ENCODE measurements at places on chromosomes 3 and 15.

- DNase-seq: no peak
These were observed 102.3 kb upstream of the GBE1 start for GRCh38 chr3:81863756-81864155.

DNA sequence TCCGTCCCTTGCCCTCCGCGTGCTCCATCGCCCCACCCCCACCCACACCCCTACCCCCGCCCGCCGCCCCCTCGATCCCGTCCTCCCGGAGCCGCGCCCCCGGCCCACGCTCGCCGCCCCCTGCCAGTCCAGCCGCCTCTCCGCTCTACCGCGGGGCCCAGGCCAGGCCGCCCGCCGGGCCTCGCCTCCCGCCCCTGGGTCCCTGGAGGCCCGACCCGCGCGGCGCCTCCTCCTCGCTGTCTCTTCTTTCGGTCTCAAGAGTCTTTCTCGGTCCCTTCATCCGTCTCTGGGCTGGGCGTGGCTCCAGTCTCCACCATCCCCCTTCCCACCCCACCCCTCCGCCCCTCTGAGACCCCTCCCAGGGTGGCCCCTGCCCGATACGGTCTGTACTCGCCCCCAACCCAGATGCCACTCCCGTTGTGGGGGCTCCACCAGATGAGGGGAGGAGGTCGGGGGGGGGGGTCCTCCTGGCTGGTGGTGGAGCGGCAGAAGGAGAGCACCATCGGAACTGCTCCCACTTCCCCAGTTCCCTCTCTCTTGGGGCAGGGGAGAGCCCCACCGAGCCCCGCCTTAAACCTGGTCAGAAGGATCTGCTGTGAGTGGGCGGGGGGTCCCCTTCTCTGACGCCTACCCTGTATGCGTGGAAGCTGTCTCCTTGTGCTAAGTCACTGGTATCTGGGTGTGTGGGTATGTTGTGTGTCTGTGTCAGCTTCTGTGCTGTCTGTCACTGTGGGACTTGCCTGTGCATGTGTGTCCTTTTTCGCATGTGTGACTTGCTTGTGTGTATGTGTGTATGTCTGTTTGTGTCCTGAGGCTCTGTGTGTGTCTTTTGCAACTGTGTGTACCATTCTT lies 1.0 kb downstream of the PRKCD start:
- no peak for DNase-seq

DNA sequence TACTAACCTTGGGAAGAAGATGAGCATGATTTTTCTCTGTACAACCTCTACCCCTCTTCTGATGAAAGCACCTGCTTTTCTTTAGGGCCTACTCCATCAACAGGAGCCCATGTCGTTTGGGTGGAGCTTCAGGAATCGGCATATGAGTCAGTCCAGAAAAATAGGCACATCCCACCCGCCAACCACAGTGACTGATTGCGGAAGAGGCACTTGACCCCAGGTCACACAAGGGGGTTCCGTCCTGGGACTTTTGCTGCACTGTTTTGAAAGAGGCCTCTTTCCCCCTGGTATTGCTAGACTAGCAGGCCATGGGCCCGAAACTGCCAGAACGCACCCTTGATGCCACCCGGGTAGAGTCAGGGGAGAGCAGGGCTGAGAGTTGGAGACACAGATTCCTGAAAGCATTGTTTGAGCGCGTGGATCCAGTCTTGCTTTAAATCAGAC lies 19.3 kb upstream of the NRROS start:
- DNase-seq: no peak

DNA sequence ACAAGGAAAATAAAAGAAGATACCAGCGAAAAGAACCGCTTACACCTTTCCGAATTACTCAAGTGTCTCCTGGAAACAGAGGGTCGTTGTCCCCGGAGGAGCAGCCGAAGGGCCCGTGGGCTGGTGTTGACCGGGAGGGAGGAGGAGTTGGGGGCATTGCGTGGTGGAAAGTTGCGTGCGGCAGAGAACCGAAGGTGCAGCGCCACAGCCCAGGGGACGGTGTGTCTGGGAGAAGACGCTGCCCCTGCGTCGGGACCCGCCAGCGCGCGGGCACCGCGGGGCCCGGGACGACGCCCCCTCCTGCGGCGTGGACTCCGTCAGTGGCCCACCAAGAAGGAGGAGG lies 325 bp downstream of the ALCAM start:
- DNase-seq: peak; percentile 48

- no peak for DNase-seq
These were observed 33.5 kb downstream of the ABCC5 start for GRCh38 chr3:183984127-183984740.

GRCh38 chr15:69412274-69412673 lies 1.9 kb upstream of the KIF23 start:
- DNase-seq: no peak

GRCh38 chr15:90336705-90337141 lies 15.4 kb upstream of the ZNF774 start:
- peak; percentile 78 for DNase-seq

DNA sequence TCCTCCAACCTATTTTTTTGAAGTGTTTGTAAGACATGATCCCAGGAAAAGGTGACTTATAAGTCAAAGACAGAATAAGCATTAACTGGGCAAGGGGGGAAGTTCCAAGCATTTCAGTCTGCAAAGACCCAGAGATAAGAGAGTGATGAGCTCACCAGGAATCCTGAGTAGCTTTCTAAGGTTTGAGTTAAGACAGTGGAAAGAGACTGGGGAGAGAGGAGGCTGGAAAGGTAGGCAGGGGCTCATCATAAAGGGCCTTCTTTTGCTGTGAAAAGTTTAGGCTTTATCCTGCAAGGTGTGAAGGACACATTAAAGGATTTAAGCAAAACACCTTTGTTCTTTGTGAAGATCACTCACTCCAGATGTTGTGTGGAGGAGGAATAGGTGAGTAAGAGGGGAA lies 438.8 kb downstream of the CHL1 start:
- DNase-seq: no peak

All from Ammon's horn (tissue), 1 donor.